ENCODE measurements at places on chromosomes 4 and X. TPM values are rescaled to one million over a fixed set of nuclear protein-coding genes. Genes with fewer than 3 reads are reported as not detected.

DNA sequence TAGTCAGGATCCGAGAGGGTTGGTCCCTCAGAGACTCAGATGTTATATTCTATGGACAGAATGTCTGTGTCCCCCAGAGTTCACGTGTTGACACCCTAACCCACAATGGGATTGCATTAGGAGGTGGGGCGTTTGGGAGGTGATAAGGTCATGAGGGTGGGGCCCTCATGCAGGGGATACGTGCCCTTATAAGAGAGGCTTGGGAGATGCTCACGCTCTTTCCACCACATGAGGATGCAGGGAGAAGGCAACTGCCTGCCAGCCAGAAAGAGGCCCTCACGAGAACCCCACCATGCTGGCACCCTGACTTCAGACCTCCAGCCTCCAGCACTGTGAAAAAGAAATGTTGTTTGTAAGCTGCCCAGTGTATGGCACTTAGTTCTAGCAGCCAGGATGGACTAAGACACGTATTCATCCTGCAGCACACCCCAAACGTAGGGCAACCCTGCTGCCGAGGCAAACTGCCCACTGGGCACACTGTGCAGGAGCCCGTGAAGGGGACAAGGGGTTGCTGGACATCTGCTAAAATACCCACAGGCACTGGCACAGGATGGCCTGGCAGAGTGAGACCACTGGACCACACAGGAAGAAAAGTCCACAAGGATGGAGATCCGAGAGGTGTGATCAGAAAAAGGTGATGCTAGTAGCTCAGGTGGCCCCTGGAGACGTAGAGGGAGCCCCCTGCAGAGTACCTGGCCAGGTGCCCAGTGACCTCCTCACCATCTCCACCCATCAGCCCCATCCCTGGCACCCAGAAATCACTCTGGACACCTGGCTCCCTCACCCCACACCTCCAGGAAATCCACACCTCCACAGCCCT lies 62.7 kb downstream of the HTRA3 start:
- no peak for DNase-seq

GRCh38 chr4:27412613-27413012 lies 552.0 kb downstream of the STIM2 start:
- DNase-seq, result no peak

DNA sequence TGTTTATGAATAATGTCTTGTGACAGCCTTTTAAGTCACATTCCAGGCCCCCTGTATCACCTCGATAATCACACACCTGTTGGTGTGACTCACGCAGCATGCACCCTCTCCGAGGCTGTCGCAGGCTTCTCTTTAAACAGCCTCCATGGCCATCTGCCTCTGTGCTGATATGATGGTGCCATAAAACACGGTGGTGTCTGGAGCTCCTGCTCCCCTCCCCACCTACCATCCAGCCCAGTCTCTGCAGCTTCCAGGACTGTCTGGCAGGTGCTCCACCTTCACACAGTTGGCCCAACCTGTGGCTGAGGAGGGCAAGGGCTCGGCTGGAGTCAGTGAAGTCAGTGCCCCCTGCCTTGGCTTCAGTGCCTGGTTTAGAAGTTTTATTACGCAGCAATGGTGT lies 173.8 kb upstream of the RPL34 start:
- DNase-seq, result no peak

The KLHL8 gene
- 9.8 TPM for total RNA-seq
